ENCODE measurements at places on chromosomes 13 and 19.

- DNase-seq, result peak; percentile 57
Observed at GRCh38 chr19:39212375-39212742, 8.3 kb upstream of the SYCN start.

GRCh38 chr13:112722433-112723263 is 32.8 kb downstream of the ATP11A start:
- no peak for DNase-seq

DNA sequence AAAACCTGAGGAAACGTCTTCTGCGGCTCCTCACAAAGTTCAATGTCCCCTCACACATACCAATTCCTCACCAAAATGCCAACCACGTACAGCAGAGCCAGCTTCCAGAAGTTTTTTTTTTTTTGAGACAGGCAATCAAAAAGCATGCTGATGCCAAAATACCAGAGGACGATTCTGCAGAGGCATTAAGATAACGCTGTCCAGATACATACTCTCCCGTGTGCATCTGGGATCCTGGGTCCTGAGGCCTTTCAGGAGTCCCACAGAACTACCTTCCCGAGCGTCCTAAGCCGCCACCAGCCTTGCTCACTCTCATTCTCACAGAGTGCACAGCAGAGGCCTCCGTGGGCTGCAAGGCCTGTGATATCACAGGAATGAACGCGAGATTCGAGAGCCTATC is 5.0 kb downstream of the DCUN1D2 start:
- DNase-seq, result no peak

DNA sequence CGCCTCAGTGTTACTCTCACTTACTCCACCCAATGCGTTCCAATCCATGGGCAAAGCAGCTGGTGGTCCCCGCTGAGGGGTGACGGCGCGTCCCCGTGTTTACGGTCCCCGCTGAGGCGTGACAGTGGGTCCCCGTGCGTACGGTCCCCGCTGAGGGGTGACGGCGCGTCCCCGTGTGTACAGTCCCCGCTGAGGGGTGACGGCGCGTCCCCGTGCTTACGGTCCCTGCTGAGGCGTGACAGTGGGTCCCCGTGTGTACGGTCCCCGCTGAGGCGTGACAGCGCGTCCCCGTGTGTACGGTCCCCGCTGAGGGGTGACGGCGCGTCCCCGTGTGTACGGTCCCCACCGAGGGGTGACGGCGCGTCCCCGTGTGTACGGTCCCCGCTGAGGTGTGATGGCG is 19.5 kb downstream of the CFAP97D2 start:
- DNase-seq, result no peak
